ENCODE measurements at places on chromosomes 3 and 15.

DNA sequence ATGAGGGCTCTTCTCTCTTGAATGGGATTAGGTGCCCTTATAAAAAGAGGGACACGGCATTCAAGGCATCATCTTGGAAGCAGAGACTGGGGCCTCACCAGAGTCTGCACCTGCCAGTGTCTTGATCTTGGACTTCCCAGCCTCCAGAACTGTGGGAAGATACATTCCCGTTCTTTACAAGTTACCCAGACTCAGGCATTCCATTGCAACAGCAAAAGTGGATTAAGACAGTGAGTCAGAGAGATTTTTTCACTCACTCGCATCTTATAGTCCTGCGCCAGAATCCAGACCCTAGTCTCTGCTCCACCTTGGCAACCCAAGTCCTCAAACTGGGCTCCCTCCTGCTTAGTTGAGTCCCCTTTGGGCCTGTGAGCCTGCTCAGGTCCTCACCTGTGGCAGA lies 2.7 kb downstream of the LCTL start:
- no peak for DNase-seq

DNA sequence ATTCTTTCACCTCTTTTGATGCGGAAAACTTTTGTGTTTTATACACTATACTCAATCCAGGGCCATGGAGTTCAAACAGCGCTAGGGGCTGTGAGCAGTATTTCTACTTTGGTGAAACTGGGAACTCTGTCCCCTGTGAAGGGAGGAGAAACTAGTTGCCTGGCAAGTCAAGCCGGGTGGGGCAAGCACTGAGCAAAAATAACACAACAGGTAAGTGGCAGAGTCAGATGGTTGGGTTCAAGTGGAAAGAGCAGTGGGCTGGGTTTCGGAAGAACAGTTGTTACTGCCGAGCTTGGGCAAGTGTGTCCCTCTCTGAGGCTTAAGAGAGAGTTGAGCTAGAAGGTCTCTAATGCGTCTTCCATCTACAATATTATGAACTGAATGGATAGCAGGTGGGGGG lies 59.7 kb upstream of the ROPN1 start:
- no peak for DNase-seq

GRCh38 chr15:86275361-86275760 lies 195.7 kb downstream of the AGBL1 start:
- DNase-seq = no peak

GRCh38 chr3:46561511-46561910 lies 4.6 kb downstream of the LRRC2 start:
- no peak for DNase-seq

- no peak for DNase-seq
These were observed 26.9 kb downstream of the SENP2 start for GRCh38 chr3:185613016-185613415.

DNA sequence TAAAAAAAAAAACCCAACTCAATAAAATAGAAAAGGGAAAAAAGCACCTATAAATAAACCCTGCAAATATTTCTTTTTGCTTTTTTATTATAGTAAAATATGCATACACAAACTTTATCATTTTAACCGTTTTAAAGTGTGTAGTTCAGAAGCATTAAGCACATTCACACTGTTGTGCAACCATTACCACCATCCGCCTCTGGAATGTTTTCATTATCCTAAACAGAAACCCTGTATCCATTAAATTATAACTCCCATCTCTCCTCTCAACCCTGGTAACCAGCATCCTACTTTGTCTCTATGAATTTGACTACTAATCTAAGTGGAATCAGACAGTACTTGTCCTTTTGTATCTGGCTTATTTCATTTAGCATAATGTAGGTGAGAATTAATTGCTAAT lies 15.0 kb downstream of the CDCP1 start:
- DNase-seq = no peak

- DNase-seq = no peak
These were observed 85.9 kb downstream of the FAIM start for GRCh38 chr3:138694287-138695007.

DNA sequence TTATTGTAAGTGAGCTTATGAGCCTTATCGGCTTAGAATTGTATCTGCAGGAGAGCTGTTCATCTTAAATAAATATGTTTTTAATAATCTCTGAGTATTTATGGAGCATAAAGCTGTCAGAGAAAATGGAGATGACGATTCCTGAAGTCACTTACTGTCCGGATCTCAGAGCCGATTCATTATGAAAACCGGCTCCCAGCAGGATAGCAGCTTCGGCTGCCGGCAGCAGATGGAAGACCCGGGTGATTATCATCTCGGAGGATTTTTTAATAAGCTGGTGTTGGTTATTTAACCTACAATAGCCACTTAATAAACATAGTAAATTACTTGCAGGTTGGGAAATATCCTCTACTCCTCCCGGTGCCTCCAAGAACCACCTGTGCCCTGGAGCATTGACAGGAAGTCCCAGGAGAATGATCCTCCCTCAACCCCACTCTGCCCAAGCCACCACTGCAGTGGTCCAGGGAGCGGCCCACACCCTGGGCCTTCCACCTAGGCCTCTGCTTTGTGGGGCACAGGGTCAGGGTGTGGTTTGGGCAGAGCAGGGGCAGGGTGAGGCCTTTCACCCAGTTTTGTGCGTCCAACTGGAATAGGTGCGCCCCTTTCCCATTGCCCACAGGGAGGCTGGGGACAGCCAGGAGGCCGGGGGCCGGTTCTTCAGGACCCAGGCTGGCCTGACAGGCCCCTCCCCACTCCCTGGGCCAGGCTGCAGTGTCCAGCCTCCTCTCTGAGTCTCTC lies 42.2 kb upstream of the PRR23E start:
- no peak for DNase-seq

- DNase-seq = no peak
These were observed 29.4 kb downstream of the LYSMD4 start for GRCh38 chr15:99703603-99704443.

GRCh38 chr15:34709866-34710265 lies 44.9 kb downstream of the GJD2 start:
- no peak for DNase-seq

GRCh38 chr3:49617390-49618013 lies 56.6 kb upstream of the APEH start:
- no peak for DNase-seq

GRCh38 chr3:161644891-161645635 lies 148.5 kb downstream of the OTOL1 start:
- DNase-seq = no peak

DNA sequence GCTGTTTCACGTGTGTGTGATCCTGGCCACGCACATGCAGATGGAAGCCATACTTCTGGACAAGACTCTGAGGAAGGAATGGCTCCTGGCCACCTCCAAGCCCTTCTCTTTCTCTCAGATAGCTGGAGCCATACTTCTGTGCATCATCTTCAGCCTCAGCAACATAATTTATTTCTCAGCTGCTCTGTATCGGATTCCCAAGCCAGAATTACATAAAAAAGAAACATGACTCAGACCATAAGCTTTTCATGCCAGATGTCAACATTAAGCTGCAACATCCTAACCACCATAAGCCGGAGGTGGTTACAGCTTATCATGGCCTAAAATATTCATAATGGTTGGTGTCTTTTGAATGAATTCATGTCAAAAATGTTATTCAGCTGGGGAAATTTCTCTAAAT lies 10.6 kb upstream of the KIF23 start:
- DNase-seq = no peak

GRCh38 chr3:153973722-153974265 lies 147.4 kb upstream of the ARHGEF26 start:
- DNase-seq = no peak

DNA sequence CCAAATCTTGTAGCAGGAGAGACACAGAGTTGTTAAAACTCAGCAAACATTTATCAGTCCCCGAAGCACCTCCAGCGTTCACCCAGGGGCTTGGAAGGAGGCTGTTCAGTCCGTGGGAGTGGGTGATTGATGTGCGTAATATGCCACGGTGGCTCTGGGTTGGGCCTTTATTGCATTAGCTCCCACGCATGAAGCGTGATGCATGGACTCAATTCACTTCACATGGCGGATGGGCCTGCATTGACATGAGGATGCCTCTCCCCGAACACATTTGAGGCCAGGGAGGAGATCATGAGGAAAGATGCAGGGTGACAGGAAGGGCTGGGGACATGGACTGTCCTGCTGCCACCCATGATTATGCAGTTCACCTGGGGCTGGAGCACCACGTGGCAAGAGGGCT lies 126.5 kb downstream of the FAM43A start:
- no peak for DNase-seq

- DNase-seq = no peak
These were observed 166.7 kb upstream of the SUCLG2 start for GRCh38 chr3:67821135-67821534.

- no peak for DNase-seq
These were observed 37.5 kb downstream of the CTDSPL start for GRCh38 chr3:37899101-37899707.

- DNase-seq = no peak
These were observed 32.9 kb upstream of the MTMR10 start for GRCh38 chr15:31024330-31024729.

- no peak for DNase-seq
These were observed 49.1 kb downstream of the FBN1 start for GRCh38 chr15:48596415-48596814.

- no peak for DNase-seq
These were observed at the start of gene TRH for GRCh38 chr3:129974564-129974832. TRH (plus strand) TSS chr3:129974720; CDS start chr3:129975817, 1,097 bp downstream.

DNA sequence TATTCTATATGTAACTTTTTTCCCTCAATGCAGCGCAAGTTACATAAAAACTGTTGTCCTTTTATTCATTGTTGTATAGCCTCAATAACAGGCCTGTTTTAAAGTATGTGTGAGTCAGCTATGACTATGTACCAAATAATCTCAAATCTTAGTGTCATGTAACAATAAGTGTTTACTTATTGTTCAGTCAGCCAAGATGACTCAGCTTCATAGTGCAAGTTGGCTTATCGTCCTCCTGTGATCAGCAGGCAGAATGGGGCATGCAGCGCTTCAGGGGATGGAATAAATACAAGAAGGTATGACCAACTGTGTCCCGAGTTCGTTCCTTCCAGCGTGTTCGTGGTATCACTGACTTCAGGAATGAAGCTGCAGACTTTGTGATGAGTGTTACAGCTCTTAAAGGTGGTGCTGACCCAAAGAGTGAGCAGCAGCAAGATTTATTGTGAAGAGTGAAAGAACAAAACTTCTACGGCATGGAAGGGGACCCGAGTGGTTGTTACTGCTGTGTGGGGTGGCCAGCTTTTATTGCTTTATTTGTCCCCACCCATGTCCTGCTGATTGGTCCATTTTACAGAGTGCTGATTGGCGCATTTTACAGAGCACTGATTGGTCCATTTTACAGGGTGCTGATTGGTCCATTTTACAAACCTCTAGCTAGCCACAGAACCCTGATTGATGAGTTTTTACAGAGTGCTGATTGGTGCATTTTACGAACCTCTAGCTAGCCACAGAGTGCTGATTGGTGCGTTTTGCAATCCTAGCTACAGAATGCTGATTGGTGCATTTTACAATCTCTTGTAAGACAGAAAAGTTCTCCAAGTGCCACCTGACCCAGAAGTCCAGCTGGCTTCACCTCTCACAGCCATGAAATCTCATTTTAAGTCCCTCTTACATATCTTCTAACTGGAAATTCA lies 1016.0 kb downstream of the MCTP2 start:
- no peak for DNase-seq

DNA sequence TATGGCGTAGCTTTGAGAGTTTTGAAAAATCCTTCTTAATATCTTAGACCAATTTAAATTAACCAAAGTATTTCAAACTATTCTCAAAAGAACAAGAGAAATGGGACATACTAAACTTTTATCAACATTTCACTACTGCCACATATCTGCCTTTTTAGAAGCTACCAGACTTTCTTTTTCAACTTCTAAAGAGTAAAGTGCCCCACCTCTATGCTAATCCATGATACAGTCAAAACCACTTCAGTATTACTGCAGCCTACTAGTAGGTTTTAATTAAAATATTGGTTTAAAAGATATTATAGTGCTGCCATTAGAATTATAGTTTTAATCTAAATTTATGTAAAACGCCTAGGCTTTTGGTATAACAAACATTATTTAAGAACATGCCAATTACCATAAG lies 15.1 kb downstream of the HERC1 start:
- no peak for DNase-seq

- DNase-seq = no peak
These were observed 263.9 kb upstream of the STT3B start for GRCh38 chr3:31268868-31269267.

GRCh38 chr15:42118650-42119445 lies 24.5 kb upstream of the PLA2G4D start:
- no peak for DNase-seq

DNA sequence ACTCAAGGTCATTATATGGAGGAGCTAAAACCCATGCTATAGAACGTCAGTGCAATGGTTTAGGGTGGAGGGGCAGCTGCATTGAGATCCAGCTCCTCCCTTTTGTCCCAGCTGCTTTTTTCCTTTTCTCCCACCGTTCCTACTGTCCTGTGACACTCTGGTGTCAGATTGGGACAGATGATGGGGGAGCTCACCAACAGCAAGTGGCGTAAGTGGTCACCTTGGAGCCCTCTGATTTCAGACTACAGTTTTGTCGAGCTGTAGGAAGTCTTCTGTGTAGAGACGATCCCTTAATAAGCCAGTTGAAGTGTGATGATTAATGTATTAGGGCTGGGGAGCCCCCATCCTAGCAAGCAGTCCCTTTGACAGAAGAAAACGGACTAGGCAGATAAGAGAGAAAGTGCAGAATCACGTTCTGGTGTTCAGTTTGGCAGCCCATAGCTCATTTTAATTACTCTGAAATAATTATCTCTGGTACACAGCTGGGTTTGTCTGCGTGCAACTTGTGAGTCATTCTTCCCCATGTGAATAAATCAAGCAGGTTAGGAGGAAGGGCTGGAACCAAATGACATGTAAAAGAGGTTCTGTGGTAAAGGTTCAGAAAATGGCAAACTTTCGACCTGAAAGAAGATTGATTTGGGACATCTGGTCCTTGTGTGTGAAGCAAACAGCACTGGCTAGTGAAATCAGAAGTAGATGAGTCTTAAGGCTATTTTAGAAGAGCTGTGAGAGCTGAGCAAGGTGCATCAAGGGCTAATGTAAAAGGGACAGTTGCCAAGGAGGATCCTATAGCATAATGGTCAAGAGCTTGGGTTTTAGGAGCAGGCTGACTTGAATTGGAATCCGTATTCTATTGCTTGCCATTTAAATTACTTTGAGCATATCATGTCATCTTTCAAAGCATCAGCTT lies 241.4 kb downstream of the EDEM1 start:
- no peak for DNase-seq

DNA sequence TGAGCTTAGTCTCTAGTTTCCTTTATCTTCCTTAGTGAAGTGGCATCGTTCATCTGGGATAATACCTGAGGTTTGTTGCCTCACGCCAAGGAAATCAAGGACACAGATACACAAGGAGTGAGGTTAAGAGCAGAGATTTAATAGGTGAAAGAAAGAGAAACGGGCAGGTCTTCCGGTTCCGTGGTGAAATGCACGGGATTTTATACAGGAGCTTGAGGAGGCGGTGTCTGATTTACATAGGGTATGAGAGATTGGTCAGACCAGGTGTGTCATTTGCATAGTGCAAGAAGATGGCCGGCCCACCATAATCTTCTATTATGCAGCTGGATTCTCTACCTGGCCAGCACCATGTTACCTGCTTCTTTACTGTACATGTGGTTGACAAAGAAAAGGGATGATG lies 17.2 kb downstream of the ARRDC4 start:
- no peak for DNase-seq

- no peak for DNase-seq
These were observed 131.1 kb upstream of the NSMCE3 start for GRCh38 chr15:29400701-29401100.
